ENCODE measurements at places on chromosomes 2 and 18. TPM values are rescaled to one million over a fixed set of nuclear protein-coding genes. Genes with fewer than 3 reads are reported as not detected.

DNA sequence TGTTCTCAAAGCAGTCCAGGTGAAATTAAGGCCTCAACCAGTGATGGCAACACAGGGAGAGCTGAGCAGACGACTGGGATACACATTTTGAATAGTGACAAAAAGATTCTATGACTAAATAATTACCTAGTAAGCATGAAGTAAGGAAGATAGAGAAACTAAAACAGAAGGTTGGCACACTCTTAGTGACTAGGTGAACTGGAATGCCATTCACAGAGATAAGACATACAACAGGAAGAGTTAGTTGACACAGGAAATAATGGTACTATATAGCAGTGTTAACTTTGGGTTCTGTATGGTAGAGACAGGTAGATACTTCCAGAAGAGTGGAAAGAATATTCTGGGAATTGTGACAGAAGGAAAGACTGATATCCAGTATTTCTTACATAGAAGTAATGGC is 181.8 kb upstream of the NT5C1B start:
- no peak overlapping the region for H3K4me3 ChIP-seq
- H3K27ac ChIP-seq: no peak overlapping the region
- DNase-seq: no peak

DNA sequence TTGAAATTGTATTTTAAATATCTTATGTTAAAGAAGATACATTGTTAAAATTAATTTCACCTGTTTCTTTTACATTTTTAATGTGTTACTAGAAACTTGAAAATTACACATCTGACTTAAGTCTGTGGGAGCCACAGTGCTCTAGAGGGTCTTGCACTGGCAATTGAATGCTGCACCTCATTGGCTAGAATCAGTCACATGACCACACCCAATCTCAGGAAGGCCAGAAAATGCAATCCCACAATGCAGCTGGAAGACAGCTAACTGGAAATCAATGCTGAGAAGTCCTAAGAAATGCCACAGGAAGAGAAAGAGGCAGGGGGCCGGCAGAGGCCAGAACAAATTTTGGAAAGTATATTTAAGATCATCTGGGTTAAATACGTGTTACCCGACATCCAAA is 189.2 kb upstream of the POU3F3 start:
- no peak for DNase-seq
- no peaks in the 10 kb centered on the region for H3K4me1 ChIP-seq
- H3K4me3 ChIP-seq: no peak overlapping the region

DNA sequence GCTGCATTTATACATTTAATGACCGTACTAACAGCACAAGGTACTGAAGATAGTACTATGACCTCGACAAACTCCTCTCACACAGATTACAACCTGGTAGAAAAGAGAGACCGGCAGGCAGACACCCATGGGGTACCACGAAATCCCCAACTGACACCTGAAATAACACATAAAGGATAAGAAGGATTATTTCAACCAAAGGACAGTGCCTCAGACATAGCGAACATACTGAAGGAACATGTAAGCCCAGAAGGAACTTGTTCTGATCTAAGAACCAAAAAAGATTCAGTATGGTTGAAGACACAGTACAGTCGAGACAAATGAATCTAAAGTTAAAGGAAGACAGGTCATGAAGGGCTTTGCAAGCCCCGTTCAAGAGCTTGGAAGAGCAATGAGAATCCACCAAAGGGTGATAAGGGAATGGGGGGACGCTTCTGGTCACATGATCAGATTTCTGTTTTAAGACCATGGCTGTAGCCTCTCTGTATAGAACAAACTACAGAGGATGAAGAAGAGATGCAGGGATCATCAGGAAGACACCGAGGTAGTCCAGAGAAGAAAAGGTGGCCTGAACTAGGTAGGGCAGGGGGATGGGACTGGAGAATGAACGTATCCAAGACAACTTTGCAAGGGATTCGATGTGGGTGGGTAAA is 902 bp downstream of the MCFD2 start:
- peaks cover 53% of the 10 kb centered on the region for H3K4me1 ChIP-seq
- no peak for DNase-seq
- H3K36me3 ChIP-seq: peaks cover 19% of the 10 kb centered on the region
- no peaks in the 10 kb centered on the region for H3K27me3 ChIP-seq
- peak overlapping the region; percentile 68 for H3K27ac ChIP-seq

DNA sequence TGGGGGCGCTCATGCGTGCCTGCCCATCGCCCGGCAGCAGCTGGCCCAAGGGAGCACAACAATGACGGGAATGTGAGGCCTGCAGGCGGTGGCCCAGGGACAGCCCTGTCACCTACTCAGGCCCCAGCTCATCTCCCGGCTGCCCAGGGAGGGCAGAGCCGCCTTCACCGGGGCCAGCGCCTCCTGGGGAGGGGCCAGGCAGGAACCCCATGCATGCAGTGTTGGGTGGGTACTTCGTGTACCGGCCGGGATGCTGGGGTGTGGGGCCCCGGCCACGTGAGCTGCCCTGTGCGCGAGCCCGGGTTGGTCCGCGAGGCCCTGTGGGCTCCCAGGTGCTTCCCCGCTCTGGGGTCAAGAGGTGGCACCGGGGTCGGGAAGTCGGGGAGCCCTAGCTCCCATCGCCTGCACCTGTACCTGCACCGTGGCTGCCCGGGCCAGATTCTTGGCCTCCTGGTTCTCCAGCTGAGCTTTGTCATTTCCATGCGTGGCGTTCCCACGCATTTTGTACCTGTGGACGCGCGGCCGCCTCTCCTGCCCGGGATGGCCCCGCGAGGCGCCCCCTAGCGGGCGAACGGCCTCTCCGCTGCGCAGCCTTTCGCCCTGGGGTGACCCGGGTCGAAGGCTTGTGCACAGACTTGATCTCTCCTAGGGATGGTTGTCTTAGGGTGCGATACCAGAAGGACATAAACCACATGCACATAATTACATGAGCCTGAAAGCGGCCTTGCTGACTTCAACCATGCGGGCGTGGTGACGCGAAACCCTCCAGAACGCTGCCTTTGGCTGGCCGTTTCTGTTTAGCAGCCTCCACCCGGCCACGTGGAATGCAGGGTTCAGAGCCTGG is 950 bp downstream of the KLHL30 start:
- H3K27me3 ChIP-seq: no peaks in the 10 kb centered on the region
- no peak overlapping the region for H3K27ac ChIP-seq
- peaks cover 6% of the 10 kb centered on the region for H3K4me1 ChIP-seq

DNA sequence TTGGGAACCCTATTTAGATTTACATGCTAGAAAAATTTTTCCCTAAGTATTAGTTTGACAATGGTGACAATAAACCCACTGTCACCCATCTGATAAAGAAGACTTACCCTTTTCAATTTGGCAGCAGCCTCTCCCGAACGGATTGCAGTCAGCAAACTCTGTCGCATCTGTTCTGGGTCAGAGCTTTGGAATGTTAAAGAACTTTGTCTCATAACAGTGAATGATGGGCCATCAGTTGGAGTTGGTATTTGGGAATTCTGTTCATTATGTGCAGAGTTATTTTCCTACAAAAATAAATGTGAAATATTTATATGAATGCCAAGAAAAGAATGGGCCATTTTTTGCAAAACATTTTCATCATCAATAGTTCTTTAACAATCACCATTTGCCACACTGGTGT is 70.8 kb upstream of the GRB14 start:
- no peak overlapping the region for H3K27ac ChIP-seq
- H3K4me3 ChIP-seq: no peak overlapping the region
- H3K27me3 ChIP-seq: no peaks in the 10 kb centered on the region

DNA sequence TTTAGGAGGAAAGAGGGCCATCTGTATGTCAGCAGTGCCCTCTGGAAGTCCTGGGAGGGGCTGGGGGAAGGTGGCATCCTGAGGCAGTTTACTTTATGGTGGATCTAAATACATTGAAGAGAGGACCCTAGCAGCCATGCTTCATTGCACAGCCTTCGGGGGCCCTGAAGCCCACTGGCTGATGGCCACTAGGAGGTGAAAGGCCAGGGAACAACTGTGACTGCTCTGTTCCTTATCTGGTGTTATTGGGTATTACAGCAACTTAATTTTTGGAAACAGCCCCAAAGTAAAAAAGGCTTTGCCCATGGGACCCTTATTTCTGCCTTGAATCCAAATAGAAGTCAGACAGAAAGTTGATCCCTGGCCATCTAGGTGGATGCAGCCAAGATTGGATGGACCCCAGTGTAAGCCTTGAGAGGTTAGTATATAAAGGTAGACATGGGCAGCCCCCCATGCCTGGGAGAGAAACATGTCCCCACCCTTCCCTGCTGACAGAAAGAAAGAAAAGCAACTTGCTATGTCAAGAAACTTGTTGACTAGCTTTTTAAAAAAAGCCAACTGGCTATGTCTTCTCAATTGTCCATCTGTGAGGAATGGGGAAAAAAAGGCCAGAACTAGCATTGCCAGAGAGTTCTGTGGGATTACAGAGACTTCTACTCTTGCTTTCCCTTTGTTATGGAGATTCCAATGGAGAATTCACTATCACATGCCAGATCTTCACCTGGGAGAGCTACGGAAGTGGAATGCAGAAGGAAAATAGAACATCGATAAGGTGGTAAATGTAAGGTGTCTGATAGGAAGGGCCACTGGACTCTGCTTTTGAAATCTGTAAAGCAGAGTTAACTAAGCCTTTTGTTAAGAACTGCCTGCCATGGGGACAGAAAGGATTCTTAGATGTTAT is 58.6 kb upstream of the OSR1 start:
- no peak for DNase-seq
- no peak overlapping the region for H3K4me3 ChIP-seq
- peaks cover 16% of the 10 kb centered on the region for H3K27me3 ChIP-seq
- H3K27ac ChIP-seq: no peak overlapping the region
- no peaks in the 10 kb centered on the region for H3K36me3 ChIP-seq
- H3K4me1 ChIP-seq: no peaks in the 10 kb centered on the region

- no peaks in the 10 kb centered on the region for H3K36me3 ChIP-seq
- H3K27ac ChIP-seq: no peak overlapping the region
- H3K27me3 ChIP-seq: peaks cover under 1% of the 10 kb centered on the region
- H3K4me1 ChIP-seq: no peaks in the 10 kb centered on the region
- H3K4me3 ChIP-seq: no peak overlapping the region
- DNase-seq: no peak
Observed at GRCh38 chr2:20401489-20401835, 45.4 kb upstream of the RHOB start.

- no peaks in the 10 kb centered on the region for H3K27me3 ChIP-seq
- H3K4me3 ChIP-seq: no peak overlapping the region
- H3K36me3 ChIP-seq: no peaks in the 10 kb centered on the region
Observed at GRCh38 chr18:1522249-1522615, 617.6 kb downstream of the ADCYAP1 start.

DNA sequence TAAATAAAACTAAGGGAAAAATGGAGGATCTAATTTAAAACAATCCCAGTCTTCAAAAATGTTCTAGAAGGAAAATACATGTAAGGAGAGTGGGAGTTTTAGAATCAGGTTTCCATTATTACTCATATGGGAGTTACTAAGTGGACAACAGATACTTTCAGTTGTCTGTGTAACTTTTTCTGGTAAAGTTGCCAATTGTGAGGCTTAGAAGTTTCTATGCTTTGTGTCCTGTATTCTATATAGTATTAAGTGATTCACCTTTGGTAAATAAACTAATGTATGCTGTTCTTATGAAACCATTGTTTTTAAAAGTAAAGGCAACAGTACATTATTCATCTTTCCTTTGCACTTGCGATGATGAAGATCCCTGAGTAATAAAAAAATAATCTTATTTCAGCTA is 274.9 kb downstream of the NR4A2 start:
- H3K27ac ChIP-seq: no peak overlapping the region
- no peak for DNase-seq
- H3K27me3 ChIP-seq: peaks cover 4% of the 10 kb centered on the region
- no peaks in the 10 kb centered on the region for H3K36me3 ChIP-seq

- H3K27me3 ChIP-seq: peaks cover 9% of the 10 kb centered on the region
- DNase-seq: no peak
- H3K27ac ChIP-seq: no peak overlapping the region
- H3K4me3 ChIP-seq: no peak overlapping the region
- no peaks in the 10 kb centered on the region for H3K36me3 ChIP-seq
Observed at GRCh38 chr2:192124571-192124970, 70.2 kb downstream of the TMEFF2 start.

The TUBA3E gene
- not detected for total RNA-seq

- DNase-seq: no peak
- no peak overlapping the region for H3K4me3 ChIP-seq
- peaks cover 10% of the 10 kb centered on the region for H3K27me3 ChIP-seq
- no peak overlapping the region for H3K27ac ChIP-seq
- H3K4me1 ChIP-seq: no peaks in the 10 kb centered on the region
- no peaks in the 10 kb centered on the region for H3K36me3 ChIP-seq
Observed at GRCh38 chr2:238786379-238786778, 61.5 kb upstream of the TWIST2 start.

- no peak for DNase-seq
- no peaks in the 10 kb centered on the region for H3K36me3 ChIP-seq
- H3K27ac ChIP-seq: no peak overlapping the region
- H3K4me3 ChIP-seq: no peak overlapping the region
- no peaks in the 10 kb centered on the region for H3K4me1 ChIP-seq
- peaks cover 10% of the 10 kb centered on the region for H3K27me3 ChIP-seq
Observed at GRCh38 chr2:220682616-220683015, 889.5 kb downstream of the EPHA4 start.

DNA sequence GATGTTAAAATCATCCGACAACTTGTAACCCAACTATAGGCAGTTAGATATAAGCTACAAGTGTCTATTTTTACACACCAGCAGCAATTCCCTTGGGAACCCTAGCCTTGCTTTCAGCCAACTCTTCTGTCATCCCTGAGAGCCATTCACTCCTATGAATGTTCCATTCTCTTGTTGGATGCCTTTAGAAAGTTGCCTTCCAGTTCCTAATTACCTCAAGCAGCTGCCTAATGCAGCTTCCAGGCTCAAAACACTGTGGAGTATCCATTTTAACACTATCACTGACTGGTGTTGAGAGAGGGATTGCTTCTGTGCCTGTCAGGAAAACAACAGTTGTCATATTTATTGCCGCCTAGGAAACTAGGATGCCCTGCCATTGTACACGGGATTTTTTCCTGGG is 402.0 kb upstream of the ACVR2A start:
- H3K36me3 ChIP-seq: no peaks in the 10 kb centered on the region
- no peaks in the 10 kb centered on the region for H3K27me3 ChIP-seq
- H3K4me1 ChIP-seq: no peaks in the 10 kb centered on the region
- H3K4me3 ChIP-seq: no peak overlapping the region

The DCDC2C gene
- total RNA-seq: not detected

The CAPN13 gene
- not detected for total RNA-seq

The SLC16A14 gene
- 1.1 TPM for total RNA-seq

- no peak overlapping the region for H3K27ac ChIP-seq
- no peaks in the 10 kb centered on the region for H3K36me3 ChIP-seq
- no peaks in the 10 kb centered on the region for H3K4me1 ChIP-seq
- DNase-seq: no peak
Observed at GRCh38 chr2:66919286-66919685, 477.8 kb upstream of the ETAA1 start.

GRCh38 chr18:74976331-74976909 is 232.5 kb downstream of the PTGR3 start:
- H3K36me3 ChIP-seq: peaks cover 8% of the 10 kb centered on the region
- DNase-seq: no peak
- no peaks in the 10 kb centered on the region for H3K27me3 ChIP-seq
- no peaks in the 10 kb centered on the region for H3K4me1 ChIP-seq

DNA sequence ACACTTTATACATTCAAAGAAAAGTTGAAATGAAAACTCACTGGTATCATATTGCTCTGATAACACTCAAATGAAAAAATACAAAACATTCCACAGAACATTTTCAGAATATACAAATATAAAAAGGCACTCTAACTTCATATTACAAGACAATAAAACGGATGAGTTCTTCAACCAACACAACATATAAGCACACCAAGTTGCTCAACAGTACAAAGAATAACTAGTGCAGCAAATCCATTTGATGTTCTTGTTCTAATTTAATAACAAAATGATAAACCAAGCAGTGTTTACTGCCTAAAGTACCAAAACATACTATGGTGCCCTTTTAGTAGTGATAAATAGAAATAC is 60.8 kb upstream of the PGAP1 start:
- peaks cover 35% of the 10 kb centered on the region for H3K36me3 ChIP-seq
- no peak overlapping the region for H3K4me3 ChIP-seq
- peak overlapping the region; percentile 98 for H3K27ac ChIP-seq
- no peaks in the 10 kb centered on the region for H3K27me3 ChIP-seq
- DNase-seq: no peak

The EIF2AK3 gene
- 13.7 TPM for total RNA-seq

The IL36RN gene
- not detected for total RNA-seq

The ZC3H6 gene
- 18.7 TPM for total RNA-seq

Data from activated naive CD4-positive, alpha-beta T cell treated with anti-CD3 and anti-CD28 coated beads for 36 hours (primary cell).